ENCODE measurements at places on chromosomes 2 and 18.

DNA sequence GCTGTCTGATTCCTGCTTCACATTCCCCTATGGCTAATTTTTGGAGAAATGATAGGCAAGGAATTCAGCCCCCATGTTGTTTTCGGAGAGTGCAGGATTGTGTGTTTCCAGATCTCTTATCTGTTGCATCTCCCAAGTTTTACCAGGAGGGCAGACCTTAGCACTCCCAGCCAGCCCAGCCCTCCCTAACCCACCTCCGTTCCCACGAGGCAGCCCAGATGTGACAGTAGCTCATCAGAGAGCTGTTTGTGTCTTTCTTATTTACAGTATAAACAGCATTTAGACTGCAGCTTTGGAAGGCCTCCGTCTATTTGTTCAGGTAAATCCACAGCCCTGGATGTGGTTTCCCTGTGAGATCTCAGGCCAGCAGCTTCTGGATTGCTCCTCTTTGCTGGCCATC, 91.6 kb downstream of the THNSL2 start:
- no peak for DNase-seq

DNA sequence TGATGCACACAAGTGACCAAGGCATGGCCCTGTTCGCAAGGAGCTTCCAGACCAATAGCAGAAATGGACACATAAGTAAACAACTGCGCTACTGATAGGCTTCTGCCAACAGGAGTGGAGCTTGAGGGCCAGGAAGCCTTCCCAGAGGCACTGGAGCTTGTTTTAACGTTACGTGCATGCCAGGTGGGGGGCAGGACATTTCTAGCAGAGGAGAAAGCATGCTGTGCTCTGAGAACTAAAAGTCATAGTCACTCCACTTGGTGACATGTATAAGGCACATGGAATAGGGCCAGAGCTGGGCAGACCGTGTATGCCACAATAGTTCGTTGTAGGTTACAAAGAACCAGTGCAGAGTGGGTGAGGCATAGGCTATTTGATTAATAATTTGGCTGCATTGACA, 184.2 kb downstream of the NEDD4L start:
- no peak for DNase-seq

- no peak for DNase-seq
Observed at GRCh38 chr2:119574108-119574815, 30.0 kb downstream of the CFAP221 start.

GRCh38 chr2:138312061-138312460, 189.5 kb upstream of the SPOPL start:
- DNase-seq, result no peak

DNA sequence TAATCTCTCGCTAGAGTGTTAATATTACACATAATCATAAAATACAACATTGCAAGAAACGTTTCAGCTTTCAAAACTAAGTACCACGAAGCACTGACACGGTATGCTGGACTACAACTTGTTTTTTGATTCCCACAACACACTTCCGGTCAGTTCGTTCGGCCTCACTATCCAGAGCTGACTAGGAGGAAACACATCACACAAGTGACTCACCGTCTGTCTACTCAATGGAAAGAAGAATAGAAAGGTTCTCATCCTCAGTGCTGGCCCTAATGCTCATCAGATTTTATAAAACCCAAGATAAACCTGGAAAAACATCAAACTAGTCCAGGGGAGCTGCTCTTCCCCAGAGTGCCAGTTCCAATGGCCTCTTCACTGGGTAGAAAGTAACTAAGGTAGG, 42.9 kb downstream of the ZNF385B start:
- DNase-seq, result no peak

DNA sequence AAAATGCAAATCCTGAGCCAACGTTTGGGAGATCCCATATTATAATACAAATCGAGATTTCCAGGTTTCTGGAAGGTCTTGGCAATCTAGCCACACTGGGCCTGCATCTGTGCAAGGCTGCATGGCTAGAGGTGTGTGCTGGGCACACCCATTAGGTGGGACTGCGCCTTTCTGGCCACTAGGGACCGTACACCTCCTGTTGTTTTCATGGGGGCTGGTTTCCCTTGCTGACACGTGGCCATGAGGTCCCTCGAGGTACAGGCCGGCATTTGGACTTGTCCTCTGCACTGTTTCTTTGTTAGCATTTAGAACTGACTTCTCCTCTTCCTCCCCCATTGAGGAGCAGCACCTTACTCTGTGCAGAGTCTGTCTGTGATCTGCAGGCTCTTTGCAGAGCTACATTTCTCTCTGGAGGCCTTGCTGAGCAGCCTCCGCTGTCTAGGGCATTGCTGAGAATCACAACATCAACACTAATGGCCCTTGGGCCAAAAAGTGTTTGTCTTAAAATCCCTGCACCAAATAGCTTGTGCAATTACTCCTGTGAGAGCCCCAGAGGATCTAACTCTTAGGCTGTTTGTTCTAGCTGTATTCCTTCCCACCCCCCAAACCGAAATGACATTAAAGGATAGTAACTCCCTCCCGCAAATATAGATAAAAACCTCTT, 131.2 kb downstream of the NEDD4L start:
- DNase-seq, result no peak

- DNase-seq, result no peak
Observed at GRCh38 chr2:136905779-136906178, 140.4 kb downstream of the THSD7B start.

DNA sequence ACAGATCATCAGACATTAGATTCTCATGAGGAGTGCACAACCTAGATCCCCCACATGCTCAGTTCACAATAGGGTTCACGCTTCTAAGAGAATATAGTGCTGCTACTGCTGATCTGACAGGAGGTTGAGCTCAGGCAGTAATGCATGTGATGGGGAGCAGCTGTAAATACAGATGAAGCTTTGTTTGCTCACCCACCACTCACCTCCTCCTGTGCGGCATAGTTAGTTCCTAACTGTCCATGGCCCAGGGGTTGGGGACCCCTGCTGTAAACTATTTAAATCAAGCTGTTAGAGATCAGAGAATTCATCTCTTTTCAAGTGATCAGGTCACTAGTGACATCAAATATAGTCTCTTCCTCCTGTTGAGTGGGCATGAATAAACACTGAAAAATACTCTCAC, 88.8 kb upstream of the ACVR2A start:
- no peak for DNase-seq

DNA sequence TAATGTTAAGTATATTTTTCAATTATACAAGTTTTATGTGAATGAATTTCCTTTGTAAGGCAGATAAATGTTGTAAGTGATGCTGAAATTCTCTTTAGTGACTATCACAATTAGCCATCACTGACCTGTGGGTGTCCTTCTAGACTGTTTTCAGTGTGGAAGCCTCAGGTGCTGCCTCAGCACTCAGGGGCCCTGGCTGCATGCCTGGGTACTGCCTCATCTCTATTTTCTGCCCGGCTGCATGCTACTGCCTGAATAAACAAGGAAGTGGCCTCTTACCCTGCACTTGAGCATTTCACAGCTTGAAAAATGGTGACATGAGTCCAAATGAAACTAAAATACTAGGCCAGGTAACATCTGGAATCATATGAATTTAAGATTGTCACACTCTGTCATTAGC, 787.6 kb upstream of the SALL3 start:
- DNase-seq, result no peak

DNA sequence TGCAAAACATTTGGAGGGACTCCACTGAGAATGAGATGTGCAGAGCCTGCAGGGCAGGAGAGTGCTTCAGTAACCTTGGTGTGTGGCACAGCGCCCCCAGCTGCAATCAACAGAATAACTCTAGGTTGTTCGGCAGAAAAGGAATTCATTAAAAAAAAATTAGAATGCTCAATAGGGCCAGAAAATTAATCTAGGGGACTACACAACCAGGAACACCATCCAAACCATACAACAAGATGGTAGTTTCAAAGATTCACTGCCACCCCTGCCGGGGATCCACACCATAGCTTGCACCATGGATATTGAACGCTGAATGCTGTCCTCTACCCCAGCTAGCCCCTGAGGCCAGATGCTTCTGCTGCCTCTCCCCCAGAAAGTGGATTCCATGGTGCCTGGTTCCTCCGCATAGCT, 50.1 kb downstream of the THUMPD2 start:
- DNase-seq, result no peak

DNA sequence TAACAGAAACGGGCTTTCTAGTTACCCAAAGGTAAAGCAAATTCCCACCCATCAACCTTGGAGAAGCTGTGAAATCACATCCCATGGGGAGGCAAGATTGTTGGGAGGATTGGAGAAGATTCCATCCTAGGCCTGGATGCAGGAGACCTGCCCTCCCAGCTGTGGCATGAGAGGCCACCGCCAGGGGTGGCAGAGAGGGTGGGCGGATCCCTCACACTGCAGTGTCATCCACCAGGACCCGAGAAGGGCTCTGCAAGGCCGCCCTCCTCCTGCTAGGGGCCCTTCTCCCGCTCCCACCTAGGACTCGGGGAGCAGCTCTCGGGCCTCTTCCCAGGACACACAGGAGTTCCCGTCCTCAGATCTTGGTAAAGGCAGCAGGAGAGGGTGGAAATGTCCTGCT, 15.5 kb upstream of the ATG16L1 start:
- no peak for DNase-seq

GRCh38 chr2:36338827-36339145, 16.8 kb upstream of the CRIM1 start:
- no peak for DNase-seq

Measured in SK-N-MC (cell line).